ENCODE measurements at places on chromosomes 7 and 10. TPM values are rescaled to one million over a fixed set of nuclear protein-coding genes. Genes with fewer than 3 reads are reported as not detected.

The SRRM3 gene
- 3.0 TPM for total RNA-seq

- no peaks in the 10 kb centered on the region for H3K27me3 ChIP-seq
- H3K4me1 ChIP-seq: no peaks in the 10 kb centered on the region
- H3K36me3 ChIP-seq: no peaks in the 10 kb centered on the region
- H3K27ac ChIP-seq: no peak overlapping the region
Measured at GRCh38 chr7:154794147-154794780, 208.7 kb downstream of the PAXIP1 start.

DNA sequence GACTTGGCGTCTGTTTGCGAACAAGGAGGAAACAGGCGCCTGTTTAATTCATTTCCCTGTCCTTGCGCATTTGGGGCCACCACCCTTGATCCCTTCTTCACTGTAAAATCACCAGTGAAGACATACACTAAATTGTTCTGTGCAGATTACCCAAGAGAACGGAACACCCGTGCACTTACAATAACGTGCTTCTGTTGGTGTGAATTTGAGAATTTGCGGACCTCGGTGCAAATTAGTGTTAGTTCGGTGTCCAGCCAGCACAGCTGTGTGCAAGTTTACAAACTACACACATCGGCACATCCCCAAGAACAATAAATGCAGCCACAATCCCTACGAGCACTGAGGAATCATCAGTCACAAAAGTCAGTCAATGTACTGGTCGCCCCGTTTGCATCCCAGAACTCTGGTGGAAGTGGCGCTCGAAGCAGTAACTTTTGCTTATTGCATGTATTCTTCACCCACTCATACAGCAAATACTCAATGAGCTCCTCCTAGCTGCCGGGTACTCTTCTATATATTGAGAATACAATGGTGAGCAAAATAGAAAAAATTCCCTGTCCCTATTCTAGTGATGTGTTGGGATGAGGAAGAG lies 786 bp upstream of the CNOT4 start:
- no peak for DNase-seq
- no peak overlapping the region for H3K27ac ChIP-seq

GRCh38 chr7:154628556-154628955 lies 374.4 kb downstream of the PAXIP1 start:
- no peaks in the 10 kb centered on the region for H3K27me3 ChIP-seq
- H3K4me1 ChIP-seq: no peaks in the 10 kb centered on the region
- H3K4me3 ChIP-seq: no peak overlapping the region
- no peak for DNase-seq
- no peaks in the 10 kb centered on the region for H3K36me3 ChIP-seq

- H3K4me3 ChIP-seq: no peak overlapping the region
- no peak for DNase-seq
- no peaks in the 10 kb centered on the region for H3K27me3 ChIP-seq
- H3K4me1 ChIP-seq: no peaks in the 10 kb centered on the region
- no peak overlapping the region for H3K27ac ChIP-seq
- no peaks in the 10 kb centered on the region for H3K36me3 ChIP-seq
Measured at GRCh38 chr10:98090822-98091221, 43.6 kb upstream of the R3HCC1L start.

GRCh38 chr10:73174148-73174925 lies 6.4 kb downstream of the FAM149B1 start:
- H3K36me3 ChIP-seq: no peaks in the 10 kb centered on the region
- DNase-seq: no peak
- H3K4me3 ChIP-seq: no peak overlapping the region
- no peaks in the 10 kb centered on the region for H3K4me1 ChIP-seq

The TMEM236 gene
- total RNA-seq: 1.7 TPM
